ENCODE measurements at places on chromosomes 3 and 15.

DNA sequence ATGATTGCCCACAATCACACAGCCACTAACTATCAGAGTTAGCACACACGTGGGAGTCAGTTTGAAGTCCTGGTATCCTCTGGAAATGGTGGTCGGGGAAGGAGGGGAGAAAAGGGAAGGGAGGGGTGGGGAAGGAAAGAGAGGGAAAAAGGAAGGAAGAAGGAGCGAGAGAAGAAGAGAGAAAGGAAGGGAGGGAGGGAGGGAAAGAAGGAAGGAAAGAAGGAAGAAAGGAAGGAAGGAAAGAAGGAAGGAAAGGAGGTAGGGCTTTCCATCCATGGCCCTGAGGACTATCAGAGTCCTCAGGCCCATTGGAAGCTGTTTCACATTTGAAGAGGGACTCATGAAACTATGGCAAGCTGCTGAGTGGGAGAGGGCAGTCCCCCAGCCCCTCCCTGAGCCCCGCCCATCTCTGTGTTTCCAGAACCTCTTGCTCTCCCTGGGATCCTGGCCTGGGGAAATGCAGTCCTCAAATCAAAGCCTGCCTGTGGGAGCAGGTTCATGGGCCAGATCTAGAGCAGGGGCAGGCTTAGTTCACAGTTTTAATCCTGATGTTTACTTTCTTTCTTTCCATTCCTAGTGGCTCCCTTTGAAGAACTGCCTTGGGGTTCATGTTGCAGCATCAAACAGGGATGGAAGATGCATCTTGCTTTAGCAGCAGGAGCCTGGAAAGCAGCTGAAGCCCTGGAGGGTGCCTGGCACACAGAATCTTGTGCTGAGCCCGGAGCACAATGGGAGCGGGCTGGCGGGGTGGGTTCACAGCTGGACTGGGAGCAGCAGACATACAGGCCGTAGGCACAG lies 66.1 kb upstream of the GLCE start:
- DNase-seq = no peak

DNA sequence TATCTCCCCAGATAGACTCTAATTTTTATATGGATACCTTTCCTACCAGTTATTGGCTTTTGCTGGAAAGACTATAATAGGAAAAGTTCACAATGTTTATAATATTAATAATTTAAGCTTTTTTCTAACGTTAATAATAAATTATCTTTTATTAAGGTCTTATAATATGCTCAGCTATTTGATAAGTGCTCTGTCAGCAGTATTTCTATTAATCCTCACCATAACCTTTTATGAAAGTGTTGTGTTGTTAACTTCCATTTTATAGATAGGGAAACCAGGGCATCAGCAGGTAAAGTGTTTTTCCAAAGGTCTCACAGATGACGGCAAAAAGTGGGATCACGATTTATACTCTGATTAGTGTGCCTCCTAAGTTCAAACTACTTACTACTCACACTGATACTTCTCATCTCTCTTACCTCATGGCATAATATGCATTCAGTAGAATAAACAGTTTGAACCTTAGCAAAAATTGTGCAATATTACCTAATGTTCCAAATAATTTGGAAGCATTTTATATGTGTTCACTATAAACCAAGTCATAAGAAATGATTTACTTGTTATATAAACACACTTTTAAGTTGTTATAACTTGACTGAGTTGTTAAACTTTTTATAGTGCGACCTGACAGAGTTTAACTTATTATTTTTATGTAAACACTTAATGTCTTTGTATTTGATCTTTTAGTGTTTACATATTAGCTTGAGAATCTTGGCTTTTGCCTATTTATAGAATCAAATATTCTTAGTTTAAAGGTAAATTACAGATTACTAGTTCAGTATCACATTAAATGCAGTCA lies 274.9 kb upstream of the DCBLD2 start:
- DNase-seq = no peak

GRCh38 chr3:138890555-138891187 lies 55.9 kb upstream of the PIK3CB start:
- no peak for DNase-seq

DNA sequence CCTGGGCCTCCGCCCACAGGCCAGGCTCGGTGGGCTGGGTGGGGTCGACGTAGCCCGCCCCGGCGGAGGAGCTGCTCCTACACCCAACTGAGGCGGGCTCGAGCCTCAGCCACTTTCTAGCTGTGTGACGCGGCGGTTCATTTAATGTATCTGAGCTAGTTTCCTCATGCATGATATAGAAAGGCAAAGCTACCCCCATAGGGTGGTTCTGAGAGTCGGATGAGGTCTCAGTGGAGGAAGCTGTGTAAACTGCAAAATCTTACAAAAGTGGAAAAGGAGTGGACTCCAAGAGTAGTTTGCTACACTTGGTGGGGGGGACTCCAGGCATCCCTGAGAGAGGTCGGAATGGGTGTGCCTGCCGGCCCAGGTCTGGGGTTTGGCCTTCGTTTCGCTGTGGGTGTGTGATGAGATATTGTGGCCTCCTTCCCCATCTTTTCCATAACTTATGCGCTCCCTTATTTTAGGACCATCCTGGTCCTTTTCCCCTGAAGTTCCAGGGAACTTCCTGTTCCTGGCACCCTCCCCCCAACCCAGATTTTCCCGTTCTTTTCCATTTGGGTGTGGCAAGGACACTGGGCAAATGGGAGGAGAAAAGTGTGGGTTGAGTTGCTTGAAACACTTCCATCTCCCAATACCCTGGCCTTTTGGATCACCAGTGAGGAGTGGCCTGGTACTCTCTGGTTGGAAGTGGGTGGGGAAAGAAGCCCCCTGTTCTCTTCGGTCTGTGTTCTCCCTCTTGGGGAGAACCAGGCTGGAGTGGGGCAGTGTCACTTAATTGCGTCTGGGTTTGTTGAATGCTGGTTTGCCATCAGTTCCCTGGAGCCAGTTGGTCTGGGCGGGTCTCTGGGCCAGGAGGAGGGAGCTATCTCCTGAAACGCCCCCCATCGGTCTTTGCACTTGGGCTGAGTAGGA lies 1.1 kb downstream of the PDIA5 start:
- DNase-seq = no peak

DNA sequence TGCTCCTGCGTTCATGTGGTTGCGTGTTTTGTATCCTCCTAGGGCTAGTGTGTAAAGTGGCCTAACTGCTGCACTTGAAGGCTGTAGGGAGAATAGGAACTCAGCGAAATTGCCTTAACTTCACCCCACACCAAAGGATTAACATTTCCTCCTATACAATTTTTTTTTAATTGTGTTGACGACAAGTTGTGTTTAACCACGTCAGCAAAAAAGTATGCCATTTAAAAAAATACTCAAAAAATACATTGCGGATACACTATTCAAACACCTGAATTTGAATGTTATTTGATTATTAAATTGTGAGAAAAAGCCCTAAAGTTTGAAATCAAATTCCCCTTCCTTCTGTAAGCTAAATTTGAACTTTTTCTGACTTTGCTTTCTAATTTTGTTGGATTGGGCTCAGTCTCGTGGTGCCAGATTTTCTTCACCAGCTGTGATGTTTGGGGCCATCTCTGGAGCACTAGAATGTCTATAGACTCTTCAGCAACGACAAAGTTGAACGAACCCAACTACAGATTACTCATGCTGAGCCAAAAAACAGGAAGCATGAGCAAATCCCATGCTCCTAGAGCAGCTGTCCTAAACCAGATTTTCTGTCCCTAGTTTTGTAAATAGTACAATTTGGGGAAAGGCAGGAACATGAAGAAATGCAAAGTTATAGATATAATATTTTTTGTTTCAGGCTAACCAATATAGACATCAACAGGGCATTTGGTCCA lies 8.1 kb upstream of the SLC9A9 start:
- DNase-seq = no peak

GRCh38 chr3:16480861-16481545 lies 32.5 kb downstream of the RFTN1 start:
- no peak for DNase-seq

DNA sequence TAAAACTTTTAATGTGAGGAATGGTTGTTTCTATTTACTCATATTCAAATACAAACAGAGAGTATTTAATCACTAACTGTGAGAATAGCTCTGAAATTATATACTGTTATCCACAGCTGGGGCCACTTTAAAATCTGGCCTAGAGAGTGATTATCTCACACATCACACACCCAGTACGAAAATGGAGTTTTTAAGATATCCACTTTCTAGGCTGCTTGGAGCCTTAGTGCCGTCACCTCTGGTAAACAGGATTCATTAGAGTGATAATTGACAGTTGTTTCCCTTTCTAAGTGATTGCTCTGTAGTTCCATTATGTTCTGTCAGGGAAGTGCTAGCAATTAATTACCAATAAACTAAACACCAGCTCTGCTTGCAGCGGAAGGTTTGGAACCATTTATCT lies 942.4 kb downstream of the FHIT start:
- no peak for DNase-seq

- DNase-seq = no peak
Observed at GRCh38 chr15:42131826-42132806, 24.3 kb downstream of the PLA2G4F start.

GRCh38 chr3:114307832-114308231 lies 14.0 kb downstream of the TIGIT start:
- no peak for DNase-seq

- DNase-seq = no peak
Observed at GRCh38 chr3:46095307-46095706, 68.0 kb upstream of the XCR1 start.

GRCh38 chr15:31338879-31339557 lies 12.4 kb downstream of the KLF13 start:
- no peak for DNase-seq

- peak; percentile 13 for DNase-seq
Observed at GRCh38 chr15:46304321-46304720, 669.5 kb downstream of the SQOR start.

DNA sequence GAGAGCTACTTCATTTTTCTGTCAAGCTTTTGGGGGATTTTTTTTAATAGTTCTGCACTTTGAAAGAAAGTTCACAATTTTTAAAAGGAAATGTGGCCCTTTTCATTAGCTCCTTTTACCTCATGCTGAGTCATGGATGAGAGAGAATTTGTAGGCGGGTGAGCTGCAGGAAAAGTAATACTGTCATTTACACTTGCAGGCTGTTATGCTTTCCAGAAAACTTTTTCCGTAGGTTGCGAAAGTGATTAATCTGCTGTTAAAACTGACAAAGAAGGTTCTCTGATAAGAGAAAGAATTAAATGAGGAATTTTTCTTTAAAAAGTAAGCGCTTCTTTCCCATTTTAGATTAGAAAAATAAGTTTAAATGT lies 430.2 kb downstream of the LPP start:
- DNase-seq = peak; percentile 12

GRCh38 chr3:197791892-197792647 lies 1.0 kb downstream of the LRCH3 start:
- DNase-seq = peak; percentile 41

DNA sequence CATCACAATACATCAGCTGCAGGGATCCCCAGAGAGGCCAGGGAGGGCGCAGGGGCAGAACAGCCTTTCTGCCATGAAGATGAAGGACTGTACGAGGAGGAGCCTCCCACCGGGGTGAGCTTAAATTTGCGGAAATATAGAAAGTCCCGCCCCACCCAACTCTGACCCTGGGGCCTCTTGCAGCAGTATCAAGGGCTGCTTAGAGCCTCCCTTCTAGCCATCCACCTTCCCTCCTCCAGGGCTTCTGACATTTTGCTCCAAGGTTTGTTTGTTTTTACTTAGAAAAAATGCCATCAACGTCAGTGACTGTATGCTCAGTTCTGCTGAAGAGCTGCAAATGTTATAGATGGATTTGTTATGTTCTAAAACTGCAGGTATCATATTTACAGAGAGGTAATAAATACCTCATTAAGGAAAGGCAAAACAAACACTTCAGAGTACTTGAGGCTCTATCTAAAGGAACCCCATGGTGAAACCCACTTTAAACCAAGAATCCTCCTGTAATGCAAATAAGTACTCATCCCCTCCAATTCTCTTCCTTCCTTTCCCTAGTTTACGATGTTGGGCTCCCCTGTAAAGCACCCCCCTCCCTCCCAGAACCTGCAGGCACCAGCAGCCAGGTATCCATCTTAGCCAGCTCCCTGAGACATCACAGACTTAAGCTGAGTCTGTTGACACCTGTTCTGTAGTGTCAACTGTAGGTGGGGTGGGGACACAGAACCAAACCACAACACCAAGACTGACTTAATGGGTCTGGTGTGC lies 30.5 kb downstream of the RFTN1 start:
- no peak for DNase-seq

- DNase-seq = no peak
Observed at GRCh38 chr3:177835917-177836316, 638.6 kb upstream of the TBL1XR1 start.

DNA sequence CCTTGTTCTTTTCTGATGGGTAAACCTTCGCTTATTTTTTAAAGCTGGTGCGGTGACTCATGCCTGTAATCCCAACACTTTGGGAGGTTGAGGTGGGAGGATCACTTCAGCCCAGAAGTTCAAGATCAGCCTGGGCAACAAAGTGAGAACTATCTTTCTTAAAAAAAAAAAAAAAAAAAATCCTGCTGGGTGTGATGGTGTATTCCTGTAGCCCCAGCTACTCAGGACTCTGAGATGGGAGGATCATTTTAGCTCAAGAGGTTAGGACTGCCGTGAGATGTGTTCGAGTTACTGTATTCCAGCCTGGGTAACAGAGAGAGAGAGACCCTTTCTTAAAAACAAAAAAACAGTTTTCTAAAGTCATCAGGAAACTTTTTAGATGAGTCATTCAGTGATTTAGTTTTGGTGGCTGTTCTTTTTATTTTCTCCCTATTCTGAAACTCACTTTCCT lies 37.7 kb downstream of the SLMAP start:
- DNase-seq = no peak

- no peak for DNase-seq
Observed at GRCh38 chr3:114827495-114827894, 319.6 kb downstream of the ZBTB20 start.

DNA sequence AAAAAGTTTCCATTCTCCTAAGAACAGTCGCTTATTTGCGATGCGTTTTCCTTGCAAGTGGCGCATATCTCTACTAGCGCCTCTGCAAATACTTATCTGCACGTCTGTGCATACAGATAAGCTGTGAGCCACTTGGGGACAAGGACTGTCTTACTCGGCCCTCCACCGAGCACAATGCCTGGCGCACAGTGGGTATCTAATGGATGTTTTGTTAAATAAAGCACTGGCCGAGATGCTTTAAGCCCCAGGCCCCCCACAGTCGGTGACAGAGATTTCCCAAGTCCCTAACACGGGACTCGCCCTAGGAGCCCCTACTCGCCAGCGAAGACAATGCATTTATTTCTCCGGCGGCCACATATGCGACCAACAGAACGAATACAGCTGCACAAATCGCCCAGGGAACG lies 503 bp downstream of the HLTF start:
- DNase-seq = no peak

Measured in H54 (cell line).